NCI-H1436 (cell line): ENCODE measurements at places on chromosomes 16 and 17.

DNA sequence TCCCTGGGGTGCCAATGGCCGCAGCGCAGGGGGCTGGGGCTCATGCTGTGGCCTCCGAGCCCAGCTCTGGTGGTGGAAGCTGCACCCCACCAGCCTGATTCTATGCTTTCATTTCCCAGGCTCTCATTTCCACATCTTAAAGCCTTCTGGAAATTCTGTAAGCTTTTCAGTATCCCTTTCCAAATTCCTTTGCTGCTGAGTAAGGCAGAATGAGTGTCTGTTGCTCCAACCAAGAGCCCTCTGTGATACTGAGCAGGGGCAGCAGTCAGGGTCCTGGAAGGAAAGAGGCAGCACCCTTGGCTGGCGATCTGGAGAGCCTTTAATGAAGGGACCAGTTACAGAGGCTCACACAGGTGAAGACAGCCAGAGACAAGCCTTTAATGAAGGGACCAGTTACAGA is 79.5 kb upstream of the FOXF1 start:
- no peak for DNase-seq

GRCh38 chr16:17168181-17168580 is 302.6 kb downstream of the XYLT1 start:
- DNase-seq, result no peak

- no peak for DNase-seq
These were observed 4.3 kb downstream of the TRAF4 start for GRCh38 chr17:28747801-28748750.

GRCh38 chr16:23408242-23408822 is 44.7 kb downstream of the COG7 start:
- no peak for DNase-seq

DNA sequence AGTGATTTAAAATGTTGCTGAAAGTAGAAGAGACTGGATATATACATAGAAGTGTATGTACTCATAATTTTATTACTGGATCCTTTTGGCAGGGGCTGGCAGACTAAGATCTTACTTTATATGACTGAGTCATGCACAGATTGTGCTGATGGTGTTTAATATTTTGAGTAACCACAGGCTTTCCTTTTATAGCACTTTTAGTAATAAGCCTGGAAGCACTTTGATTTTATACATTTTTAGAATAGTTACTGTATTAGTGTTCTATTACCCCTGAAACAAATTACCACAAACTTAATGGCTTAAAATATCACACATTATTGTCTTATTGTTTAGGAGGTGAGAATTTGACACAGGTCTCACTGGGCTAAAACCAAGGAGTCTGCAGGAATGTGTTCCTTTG is 113.4 kb upstream of the CDH8 start:
- no peak for DNase-seq

GRCh38 chr17:49519781-49520180 is 24.7 kb downstream of the NGFR start:
- no peak for DNase-seq

DNA sequence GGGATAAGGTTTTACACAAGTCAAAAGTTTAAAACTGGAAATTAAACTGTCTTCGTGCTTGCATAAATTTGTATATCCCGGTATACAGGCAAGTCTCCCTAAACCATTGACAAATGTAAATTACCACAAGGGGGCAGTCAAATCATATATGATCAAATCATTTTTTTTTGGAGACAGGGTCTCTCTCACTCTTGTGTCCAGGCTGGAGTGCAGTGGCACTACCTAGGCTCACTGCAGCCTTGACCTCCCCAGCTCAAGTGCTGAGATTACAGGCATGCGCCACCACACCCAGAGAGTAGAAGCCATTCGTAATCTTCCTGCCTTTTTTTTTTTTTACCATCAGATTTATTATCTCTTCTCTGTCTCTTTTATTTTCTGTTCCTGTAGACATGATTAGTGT is 18.5 kb downstream of the TOP2A start:
- DNase-seq, result peak; percentile 73

GRCh38 chr17:70357190-70357589 is 187.9 kb downstream of the KCNJ2 start:
- no peak for DNase-seq

DNA sequence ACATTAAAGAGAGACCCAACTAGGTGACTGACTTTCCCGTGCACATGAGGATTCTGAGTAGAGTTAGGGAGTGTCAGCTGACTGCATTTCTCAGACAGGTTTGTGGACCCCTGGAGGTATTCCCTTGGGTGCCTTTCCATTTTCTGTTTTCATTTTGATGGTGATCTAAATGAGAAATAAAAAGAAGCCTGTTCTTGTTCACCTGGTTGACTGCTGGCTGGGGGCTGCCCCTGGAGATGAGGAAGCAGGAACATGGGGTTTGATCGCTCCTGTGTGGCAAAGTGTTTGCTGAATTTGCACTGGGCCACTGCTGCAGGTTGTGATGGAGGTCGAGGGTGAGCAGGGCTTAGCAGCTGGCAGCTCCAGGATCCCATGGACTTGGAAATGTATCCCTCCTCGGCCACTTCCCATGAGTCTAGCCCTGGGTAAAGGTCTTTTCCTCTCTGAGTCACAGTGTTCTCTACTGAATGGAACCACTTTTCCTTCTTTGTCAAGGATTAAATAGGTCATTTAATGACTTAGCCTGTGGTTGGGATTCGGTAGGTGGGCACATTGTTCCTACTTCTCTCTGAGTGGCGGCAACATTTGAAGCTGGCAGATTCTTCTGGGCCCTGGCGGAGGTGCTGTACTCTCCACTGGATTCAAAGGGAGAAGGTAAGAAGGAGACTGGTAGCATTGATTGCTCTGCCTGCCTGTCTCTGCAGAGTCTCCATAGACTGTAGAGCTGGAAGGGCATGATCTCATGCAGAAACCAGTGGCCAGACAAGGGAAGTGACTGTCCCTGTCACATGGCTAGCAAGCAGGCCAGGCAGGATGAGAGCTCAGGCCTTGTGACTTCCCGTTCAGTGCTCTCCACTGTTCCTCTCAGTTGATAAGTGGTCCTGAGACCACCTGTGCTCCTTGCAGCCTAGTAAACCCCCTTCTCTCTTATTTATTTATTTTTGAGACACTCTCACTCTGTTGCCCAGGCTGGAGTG is 17.9 kb downstream of the SNX29 start:
- DNase-seq, result no peak

GRCh38 chr16:50081428-50082018 is 15.8 kb downstream of the HEATR3 start:
- no peak for DNase-seq
